ENCODE measurements at places on chromosomes 4 and X.

- no peak for DNase-seq
Observed at GRCh38 chr4:184420402-184420801, 53.9 kb downstream of the IRF2 start.

DNA sequence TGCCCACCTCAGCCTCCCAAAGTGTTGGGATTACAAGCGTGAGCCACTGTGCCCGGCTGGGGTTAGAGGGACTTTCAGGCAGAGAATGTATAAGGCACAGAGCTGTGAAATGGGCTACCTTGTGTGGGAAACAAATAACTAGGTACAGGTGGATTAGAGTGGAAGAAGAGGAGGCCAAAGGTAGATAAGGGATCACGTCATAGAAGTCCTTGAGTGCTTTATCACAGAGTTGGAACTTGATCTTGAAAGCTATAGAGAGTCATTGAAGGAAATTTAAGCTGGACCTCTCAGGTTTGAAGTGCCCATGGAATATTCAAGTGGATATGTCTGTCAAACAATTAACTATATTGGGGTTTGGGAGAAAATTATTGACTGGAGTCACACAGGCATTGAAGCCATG, 8.4 kb downstream of the N4BP2 start:
- no peak for DNase-seq

- no peak for DNase-seq
Observed at GRCh38 chr4:113881256-113881655, 98.2 kb downstream of the ARSJ start.

- no peak for DNase-seq
Observed at GRCh38 chr4:508675-509638, 9.9 kb downstream of the PIGG start.

DNA sequence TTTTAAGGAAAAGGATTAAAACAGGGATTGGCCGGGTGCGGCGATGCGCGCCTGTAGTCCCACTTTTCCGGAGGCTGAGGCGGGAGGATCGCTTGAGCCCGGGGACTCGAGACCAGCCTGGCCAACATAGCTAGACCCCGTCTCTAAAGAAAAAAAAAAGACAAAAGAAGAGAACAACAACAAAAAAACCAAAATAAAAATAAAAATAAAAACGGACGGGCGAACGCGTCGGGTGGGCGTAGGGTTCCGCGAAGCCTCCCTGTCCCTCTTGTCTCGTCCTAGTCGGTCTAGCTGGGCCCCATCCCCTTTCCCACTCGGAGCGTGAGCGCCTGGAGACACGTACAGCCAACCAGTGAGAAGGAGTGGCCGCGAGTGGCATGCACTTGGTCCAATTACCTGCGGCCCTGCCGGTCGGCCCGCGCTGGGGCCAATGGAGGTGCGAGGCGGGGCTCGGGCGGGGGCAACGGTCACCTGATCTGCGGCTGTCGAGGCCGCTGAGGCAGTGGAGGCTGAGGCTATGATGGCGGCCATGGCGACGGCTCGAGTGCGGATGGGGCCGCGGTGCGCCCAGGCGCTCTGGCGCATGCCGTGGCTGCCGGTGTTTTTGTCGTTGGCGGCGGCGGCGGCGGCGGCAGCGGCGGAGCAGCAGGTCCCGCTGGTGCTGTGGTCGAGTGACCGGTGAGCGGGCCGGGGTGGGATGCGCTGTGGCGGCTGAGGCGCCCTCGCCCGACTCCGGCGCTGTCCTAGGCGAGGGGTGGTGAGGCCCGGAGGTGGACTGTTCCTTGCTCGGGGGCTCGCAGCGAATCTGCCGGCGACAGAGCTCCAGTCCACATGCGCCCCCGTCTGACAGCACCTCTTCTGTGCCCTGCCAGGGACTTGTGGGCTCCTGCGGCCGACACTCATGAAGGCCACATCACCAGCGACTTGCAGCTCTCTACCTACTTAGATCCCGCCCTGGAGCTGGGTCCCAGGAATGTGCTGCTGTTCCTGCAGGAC, at the start of gene ATP6AP1:
Gene ATP6AP1 (plus strand): TSS at position 502 of the 996 bp plus-strand sequence. CDS start 16 bp downstream, at position 518.
- DNase-seq = peak; percentile 77

DNA sequence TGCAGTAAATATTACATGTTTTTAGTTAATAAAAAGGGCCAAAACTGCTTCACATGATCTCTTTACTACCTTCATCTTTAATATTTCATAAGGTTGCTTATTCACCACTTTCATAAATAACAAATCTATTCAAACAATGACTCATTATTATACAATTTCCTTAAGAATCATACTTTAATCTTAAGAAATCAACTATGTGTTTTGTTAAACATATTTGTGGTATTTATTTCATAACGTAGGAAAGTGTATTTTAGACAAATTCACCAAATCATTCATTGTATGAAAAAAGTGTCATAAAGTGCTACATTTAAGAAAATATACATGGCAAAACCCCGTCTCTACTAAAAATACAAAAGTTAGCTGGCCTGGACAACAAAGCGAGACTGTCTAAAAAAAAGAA, 150.5 kb upstream of the RXFP1 start:
- DNase-seq = no peak

DNA sequence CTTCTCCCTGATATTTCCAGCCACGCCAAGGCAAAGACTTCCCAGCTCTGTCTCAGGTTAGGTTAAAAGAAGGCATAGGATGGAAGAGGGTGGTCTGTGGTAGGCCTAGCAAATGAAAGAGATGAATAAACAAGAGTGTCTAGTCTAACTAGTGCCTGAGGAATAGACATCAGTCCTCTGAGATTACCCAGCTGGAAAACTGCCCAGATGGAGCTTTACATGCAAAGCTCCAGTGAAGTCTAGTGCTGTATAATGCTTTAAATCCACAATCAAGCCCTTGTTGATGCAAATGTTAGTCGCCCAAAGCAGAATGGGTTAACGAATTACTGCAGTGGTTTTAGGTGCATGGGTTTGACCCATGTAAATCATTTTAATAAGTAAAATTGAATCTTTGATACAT, 24.8 kb upstream of the GUCY1B1 start:
- no peak for DNase-seq

GRCh38 chr4:141543706-141544105, 92.7 kb upstream of the IL15 start:
- no peak for DNase-seq

DNA sequence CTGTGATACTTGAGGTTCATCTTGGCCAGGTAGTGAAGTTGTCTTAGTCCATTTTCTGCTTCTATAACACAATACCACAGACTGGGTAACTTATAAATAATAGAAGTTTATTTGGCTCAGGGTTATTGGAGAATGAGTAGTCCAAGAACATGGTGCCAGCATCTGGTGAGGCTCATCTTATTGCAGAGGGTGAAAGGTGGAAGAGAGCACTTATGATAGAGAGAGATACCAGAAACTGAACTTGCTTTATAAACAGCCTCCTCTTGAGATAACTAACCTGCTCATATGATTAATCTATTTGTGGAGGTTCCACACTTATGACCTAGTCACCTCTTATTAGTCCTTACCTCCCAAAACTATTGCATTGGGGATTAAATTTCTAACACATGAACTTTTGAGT, 1.6 kb downstream of the C4orf51 start:
- DNase-seq = no peak

DNA sequence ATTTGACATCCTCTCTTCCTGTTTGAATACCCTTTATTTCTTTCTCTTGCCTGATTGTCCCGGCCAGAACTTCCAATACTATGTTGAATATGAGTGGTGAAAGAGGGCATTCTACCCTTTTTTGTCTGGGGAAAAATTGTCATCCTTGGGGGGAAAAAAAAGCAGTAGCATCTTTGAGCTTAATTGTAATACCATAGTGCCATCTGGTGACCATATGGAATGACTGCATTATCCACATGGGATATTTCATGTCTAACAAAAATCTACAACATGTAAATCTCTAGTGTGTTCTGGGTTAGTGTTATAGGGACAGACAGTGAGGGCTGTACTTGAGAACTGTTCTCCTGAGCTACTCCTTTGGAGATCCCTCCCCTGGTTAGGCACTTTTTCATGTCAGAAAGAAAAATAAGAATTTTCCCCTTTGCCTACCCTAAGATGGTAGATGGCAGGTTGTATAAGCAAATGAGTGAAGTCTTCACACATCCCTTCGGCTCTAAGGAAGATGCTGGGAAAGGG, 26.0 kb downstream of the CAPN6 start:
- DNase-seq = no peak

DNA sequence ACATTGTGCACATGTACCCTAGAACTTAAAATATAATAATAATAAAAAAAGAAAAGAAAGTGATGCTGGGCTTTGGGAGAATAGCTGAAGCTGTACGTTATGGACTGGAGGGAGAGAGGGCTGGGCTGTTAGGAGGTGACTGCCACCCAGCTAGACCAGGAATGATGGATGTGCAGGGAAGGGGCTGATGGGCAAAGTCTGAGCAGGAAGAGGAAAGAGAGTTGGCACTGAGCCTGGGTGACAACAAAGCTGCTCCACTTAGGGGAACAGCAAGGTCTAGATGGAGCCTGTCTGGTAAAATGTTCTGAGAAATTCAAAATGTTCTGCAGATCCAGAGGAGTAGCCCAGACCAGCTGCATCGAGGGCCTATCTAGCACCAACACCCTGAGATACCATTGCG, 32.3 kb downstream of the MED28 start:
- no peak for DNase-seq

GRCh38 chr4:6753891-6754290, 28.6 kb upstream of the KIAA0232 start:
- no peak for DNase-seq

- DNase-seq = no peak
Observed at GRCh38 chr4:123555233-123555806, 158.7 kb downstream of the SPRY1 start.

- no peak for DNase-seq
Observed at GRCh38 chrX:118205421-118206395, 89.1 kb upstream of the KLHL13 start.

Measured in stimulated activated CD8-positive, alpha-beta memory T cell treated with anti-CD3 and anti-CD28 coated beads, Interleukin-4, amount 100 ng/mL, for 24 hours (primary cell).